ENCODE measurements at places on chromosomes 5 and 9.

GRCh38 chr9:109411069-109411761 is 86.9 kb downstream of the PTPN3 start:
- no peak for DNase-seq

- DNase-seq: no peak
Observed at GRCh38 chr9:120911295-120911837, 15.2 kb downstream of the TRAF1 start.

GRCh38 chr5:180105827-180106312 is 34.3 kb upstream of the RNF130 start:
- DNase-seq: no peak

DNA sequence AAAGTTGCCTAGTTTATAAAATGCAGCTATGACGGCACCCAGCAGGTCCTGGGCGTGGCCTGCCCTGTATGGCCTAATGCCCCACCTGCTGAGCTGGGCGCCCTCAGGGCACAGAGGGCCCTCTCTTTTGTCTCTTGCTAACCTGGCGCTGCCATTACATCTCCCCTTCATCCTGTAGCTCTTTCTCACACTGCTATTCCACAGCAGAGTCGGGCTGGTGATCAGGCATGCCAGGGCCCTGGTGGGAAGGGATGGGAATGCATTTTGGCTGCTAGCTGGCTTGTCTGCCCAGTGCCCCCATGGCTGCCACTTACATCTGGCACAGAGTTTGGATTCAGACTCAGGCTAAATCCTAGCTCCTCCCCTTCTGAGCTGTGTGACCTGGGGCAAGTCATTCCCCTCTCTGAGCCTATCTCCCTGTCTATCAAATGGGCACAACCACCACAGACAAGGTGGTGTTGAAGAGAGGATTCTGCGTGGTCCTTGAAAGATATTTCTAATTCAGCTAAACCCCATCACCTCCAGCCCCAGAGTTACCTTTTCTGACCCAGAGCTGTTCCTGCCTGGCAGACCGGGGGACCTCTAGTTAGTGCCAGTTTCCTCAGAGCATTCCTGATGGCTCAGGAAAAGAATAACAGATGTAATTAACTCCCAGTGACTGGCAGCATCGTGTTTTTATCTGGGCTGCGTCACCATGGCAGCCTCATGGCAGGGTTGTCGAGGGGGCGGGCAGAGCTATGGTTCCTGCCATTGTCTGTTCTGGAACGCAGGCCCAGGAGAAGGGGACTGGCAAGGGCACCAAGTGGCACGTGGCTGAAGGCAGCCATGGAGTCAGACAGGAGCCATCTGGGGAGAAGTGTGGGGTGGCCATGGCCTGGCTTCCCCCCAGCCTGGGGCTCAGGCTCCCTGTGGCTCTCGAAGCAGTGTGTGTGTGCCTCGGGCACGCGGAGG is 6.3 kb downstream of the PRR7 start:
- DNase-seq: no peak

GRCh38 chr5:171907725-171908343 is 98.6 kb downstream of the FBXW11 start:
- DNase-seq: peak; percentile 71

- no peak for DNase-seq
Observed at GRCh38 chr9:19568946-19569345, 160.1 kb downstream of the ACER2 start.

DNA sequence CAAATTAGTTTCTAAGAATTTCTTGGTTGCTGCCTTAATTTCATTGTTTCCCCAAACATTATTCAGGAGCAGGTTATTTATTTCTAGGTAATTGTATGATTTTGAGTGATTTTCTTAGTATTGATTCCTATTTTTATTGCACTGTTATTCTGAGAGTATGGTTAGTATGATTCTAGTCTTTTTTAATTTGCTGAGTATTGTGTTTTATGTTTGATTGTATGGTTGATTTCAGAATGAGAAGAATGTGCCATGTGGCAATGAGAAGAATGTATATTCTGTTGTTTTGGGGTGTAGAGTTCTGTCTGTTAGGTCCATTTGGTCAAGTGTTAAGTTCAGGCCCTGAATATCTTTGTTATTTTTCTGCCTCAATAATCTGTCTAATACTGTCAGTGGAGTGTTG is 27.1 kb downstream of the LOX start:
- no peak for DNase-seq

DNA sequence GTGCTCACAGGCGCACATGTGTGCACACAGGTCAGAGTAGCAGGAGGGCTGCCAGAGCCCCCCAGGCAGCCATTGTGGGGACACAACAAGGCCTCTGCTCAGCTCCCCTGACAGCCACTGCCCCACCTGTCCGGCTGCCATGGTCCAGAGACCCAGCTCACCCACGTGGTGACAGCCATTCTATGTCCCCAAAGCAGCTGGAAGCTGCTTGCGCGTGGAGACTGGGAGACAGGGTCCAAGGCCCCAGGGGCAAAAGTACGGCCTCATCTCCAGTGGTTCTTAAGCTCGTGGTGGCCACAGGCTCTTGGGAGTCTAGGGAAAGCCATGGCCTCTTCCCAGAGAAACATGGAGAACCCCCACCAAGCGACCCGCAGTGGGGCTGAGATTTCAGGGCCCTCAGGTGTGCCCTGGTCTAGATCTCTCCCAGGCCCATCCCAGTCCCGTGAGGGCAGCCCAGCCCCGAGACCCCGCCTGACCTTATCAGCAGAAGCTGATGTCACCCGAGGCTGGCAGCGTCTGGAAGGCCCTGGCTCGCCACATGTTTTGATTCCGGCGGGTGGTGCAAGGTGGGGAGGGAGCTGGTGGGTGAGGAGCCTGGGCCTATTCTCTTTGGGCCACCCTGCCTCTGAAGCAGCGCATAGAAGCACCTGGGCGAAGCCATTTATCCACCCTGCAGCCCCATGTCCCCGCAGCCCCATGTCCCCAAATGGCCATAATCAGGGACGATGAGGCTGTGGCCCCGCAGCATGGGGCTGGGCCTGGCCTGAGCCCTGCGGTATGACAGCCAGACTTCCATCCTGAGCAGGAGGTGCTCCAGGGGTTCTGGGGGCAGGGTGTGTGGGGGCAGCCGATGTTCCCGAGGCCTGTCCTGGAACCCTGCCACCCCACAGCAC is 31.7 kb downstream of the GLT6D1 start:
- no peak for DNase-seq

DNA sequence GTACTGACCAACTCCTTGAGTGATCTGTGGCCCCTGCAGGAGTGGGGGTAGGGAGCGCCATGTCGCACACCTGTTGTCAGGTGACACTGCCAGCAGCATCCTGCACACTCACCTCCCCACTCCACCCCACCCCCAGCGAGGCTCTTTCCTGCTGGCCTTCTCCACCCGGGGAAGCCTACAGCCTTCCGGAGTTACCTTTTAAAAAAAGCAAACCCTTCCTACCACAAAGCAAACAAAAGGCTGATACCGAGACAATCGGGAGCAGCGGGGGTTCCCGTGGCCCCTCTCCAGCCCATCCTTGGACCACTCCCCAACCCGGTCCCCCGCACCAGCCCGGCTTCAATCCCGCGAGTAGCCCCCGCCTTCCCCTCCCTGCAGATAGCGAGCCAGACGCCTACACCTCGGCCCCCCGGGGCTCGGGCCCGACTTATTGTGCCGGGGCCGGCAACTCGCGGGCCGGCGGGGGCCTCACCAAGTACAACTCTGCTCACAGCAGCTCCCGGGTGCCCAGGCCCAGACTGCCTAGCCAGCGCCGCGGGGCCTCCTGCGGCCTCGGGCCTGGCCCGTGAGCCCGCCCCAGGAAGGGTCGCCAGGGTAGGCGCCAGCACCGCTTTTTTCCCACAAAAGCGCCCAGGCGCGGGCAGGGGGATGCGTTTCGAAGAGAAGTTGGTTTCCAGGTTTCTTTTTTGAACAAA is 724 bp downstream of the MACROH2A1 start:
- DNase-seq: peak; percentile 38

- no peak for DNase-seq
Observed at GRCh38 chr9:79977510-79978197, 405.9 kb downstream of the TLE4 start.

DNA sequence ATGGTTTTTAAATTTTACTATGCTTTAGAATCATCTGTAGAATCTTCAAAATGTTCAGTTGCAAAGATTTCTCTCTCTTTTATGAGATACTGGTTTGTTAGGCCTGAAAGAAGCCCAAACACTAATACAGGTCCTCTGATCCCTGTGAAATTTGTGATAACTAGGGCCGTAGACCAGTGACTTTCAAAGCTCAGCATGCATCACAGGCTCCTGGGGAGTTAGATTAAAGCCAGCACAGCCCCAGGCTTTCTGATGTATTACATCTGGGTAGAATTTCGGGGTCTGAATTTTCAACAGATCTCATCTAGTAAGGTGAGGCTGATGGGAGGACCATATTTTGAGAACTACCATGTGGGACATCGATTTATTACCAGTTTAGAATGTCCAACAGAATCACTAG is 194.1 kb upstream of the PTPRD start:
- no peak for DNase-seq

DNA sequence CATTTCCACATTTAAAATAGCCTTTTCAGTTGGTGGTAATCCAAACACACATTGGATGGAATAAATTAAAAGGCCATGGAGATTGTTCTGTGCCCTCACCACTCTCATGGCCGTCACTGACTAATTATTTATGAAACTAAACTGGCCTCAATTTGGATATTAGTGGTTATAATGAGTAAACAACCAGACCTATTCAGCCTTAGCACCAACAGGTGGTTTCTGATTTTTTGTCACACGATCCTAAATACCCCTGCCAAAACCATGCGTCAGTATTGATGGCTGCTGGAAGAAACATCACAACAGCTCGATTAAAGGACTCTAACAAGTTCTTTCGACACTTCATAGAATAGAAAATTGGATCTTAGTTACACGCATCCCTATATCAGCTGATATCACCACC is 276.0 kb upstream of the DAP start:
- DNase-seq: no peak

- DNase-seq: peak; percentile 31
Observed at GRCh38 chr5:32542216-32543059, 42.9 kb upstream of the SUB1 start.

- DNase-seq: no peak
Observed at GRCh38 chr5:113660706-113661250, 147.3 kb downstream of the YTHDC2 start.

DNA sequence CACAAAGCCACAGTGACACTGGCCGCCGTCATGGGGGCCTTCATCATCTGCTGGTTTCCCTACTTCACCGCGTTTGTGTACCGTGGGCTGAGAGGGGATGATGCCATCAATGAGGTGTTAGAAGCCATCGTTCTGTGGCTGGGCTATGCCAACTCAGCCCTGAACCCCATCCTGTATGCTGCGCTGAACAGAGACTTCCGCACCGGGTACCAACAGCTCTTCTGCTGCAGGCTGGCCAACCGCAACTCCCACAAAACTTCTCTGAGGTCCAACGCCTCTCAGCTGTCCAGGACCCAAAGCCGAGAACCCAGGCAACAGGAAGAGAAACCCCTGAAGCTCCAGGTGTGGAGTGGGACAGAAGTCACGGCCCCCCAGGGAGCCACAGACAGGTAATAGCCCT is 26.1 kb downstream of the HRH2 start:
- no peak for DNase-seq

Data from fibroblast of villous mesenchyme (primary cell).